ENCODE measurements at places on chromosomes 2 and 18.
A peak's percentile ranks its signal among the peaks of the same experiment; 100 is the strongest.

DNA sequence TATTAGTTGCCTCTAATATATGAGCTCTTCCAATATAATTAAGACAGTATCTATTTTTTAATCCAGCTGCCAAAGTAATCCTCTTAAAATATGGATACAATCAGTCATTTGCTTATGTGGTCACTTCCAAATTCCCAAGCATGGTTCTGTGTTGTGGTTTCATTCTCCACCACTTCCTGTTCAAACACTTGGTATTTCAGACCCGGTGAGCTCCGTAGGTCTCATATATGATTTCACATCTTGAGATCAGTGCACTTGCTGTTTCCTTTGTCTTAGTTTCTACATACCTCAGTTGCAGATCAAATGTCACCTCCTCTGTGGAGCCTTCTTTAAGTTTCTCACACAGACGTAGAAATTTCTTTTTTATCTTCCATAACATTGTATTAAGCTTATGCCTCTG, 254.2 kb downstream of the KCNS3 start:
- DNase-seq = no peak

DNA sequence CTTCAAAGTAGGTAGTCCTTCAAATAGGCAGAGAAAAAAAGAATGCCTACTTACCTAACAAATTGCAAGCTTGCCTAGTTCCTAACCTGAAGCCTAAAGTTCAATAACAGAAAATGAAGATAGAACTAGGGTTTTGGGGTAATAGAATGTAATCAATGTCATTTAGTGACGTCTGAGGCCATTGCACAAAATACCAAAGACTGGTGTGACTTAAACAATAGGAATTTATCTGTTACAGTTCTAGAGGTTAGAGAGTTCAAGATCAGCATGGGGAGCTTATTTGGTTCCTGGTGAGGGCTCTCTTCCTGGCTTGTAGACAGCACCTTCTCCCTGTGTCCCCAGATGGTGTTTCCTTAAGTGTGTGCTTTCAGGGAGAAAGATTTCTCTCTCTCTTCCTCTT, 4.7 kb upstream of the NPC1 start:
- no peak for DNase-seq

- DNase-seq = no peak
These were observed 214.4 kb downstream of the FHOD3 start for GRCh38 chr18:36511791-36512352.

DNA sequence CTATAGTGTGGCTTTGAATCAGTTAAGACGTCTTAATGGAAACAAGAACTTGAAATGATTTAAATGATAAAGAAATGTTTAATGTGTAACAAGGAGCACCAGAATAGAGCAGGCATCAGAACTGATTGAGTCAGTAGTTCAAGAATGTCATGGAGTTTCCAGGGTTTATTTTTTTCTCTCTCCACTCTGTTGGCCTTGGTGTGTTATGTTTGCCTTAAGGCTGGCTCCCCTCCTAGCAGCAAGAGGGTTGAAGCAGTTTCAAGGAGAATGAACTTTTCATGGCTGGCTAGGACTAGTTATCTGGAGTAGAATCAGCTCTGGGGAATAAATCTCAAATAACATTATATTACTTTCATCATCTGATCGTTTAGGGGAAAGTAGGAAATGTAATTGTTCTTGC, 13.4 kb upstream of the GLS start:
- DNase-seq = no peak

GRCh38 chr2:217812170-217812569, 190.6 kb downstream of the TNS1 start:
- DNase-seq = no peak

DNA sequence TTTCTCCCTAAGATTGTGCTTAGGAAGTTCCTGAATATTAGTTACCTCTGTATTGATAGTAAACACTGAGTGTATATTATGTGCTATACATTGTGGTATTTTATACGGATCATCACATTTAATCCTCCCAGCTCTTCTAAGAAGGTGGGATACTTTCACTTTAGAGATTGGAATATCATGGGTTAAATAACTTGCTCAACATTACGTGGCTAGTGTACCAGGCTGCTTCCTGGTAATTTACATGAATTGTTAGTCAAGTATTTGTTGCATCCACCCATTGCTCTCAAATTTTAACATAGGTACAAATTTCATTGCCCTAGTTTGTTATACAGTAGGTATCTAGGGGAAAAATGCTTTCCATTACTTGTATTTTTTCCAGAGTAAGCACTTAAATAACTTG, 21.4 kb downstream of the FAM98A start:
- DNase-seq = peak; percentile 51

- DNase-seq = no peak
These were observed 98.7 kb downstream of the PLEKHA3 start for GRCh38 chr2:178579006-178579405.

DNA sequence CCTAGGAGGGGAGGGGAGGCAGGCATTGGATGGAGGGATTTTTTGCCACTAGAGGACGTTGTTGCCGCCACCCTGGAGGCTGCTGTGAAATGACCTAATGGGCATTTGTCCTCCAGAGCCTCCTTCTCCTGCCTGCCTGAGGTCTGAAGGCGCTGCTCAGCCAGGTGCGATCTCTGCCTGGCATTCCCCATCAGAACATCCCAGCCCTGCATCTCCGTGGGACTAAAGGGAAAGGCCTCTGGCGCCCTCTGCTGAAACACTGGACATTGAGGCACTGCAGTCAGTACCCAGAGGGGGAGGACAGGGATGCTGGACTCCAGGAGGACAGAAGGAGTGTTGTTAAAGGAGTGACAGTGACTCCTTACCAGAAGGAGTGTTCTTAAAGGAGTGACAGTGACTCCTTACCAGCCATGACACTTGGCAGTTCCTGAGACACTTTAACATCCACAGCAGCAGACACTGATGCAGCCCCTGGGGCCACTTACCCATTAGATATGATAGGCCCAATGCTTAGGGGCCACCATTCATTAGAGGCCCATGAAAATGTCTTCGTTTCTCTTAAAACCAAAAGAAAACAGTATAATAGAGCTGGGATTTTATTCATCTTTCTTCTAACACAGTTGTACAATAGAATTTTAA, 17.0 kb downstream of the THNSL2 start:
- DNase-seq = peak; percentile 80

Measured in pons (tissue), 1 donor.